ENCODE measurements at places on chromosomes 4 and X.

DNA sequence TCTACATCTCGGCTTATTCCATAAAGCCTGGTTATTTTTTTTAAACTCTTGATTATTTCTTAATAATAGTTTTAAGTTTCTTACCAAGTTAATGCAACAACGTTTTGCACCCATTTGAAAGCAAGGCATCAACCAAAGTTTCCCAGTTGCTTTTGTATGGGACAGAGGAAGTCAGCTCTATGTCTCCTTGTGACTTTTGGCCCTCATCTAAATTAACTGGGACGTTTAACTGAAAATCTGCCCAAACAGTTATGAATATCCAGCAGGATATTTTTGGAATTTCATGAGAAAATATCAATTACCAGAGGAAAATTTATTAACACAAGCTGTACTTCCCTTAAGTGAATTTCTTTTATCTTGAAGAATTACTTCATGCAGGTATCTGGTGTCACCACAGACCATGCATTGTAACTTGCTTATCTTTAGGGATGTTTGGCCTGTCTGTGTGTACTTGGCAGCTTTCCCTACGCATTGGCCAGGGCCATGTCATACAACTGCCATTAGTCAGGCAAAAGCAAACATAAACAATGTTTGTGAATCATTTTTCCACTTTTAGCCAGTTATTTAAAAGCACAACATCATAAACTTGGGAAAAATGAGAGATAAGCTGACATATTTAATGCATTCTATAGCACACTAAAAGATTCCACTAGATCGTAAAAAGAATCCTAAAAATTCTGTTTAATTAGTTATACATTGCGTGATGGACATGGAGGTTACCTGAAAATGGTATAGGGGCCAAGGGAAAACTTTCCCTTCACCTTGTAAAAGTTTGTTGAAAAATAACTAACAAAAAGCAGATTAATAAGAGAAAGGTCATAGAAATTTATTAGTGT lies 101.4 kb upstream of the PDE5A start:
- peak; percentile 90 for DNase-seq

DNA sequence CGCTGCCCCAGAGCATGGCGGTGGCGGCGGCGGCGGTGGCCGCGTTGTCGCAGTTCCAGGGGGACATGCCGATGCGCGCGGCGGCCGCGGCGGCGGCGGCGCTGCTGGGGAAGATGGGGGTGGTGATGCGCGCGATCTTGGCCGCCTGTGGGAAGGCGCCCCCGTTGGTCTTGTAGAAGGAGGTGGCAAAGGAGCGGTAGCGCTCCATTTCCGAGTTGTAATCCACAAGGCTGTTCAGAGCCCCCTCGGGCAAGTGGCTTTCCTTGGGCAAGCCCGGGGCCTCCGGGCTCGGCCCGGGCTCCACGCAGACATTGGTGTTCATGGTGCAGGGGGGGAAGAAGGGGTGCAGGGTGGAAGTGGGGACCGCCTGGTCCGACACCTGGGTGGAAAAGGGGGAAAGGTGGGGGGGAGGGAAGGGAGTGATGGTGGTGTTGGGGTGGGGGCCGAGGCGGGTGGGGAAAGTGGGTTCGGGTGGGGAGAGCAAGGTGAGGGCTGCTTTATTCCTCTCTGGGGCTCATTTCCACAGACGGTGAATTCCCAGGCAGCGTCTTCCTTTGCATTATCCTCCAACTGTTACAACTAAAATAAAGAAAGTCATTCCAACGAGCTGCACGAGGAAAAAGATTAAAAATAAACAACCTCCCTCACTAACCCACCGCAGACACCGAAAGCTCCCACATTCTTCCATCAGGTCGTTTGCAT lies 3.1 kb downstream of the CXXC4 start:
- DNase-seq, result no peak

DNA sequence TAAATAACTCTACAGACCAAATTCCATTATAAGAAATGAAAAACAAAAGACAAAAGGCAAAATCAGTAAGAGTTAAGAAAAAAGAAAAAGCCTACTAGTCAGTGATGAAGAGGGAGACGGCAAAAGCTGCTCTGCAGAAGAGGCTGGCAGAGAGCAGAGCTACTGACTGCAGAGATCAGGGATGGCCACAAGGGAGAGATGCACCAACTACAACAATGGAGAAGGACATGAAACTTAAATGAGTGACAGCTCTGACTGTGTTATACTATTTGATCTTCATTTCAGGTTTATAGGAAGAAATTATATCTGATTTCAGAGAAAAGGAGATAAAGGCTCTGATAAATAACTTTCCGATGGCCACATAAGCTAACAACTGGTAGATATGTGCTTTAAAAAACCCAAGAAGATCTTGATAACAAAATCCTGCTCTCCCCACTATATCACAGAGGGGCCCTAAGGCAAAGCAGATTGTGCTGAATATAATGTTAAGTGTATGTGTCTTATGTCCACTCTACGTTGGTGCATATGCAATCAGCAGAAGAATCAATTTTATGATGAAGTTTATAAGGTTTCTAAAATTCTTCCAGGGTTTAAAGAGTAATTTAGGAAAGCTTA lies 58.4 kb upstream of the COX18 start:
- DNase-seq, result no peak

DNA sequence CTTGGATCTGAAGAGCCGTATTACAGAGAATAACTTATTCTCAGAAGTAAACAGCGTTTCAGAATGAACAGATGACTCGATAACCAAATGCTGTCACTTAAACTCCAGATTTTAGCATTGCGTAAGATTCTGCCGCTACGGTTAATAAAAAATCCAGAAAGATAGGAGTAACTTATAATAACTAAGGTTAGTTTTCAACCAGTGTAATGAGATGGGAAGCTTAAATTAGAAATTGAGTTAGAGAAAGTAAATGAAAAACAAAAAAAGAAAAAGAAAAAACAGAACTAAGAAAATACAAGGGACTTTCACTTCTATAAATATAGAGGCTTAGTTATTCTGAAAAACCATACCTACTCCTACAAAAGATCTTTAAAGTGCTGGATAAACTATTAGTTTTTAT lies 13.1 kb upstream of the PARM1 start:
- DNase-seq, result no peak

GRCh38 chrX:134139090-134139489 lies 97.9 kb upstream of the CCDC160 start:
- DNase-seq, result no peak

GRCh38 chr4:173698557-173699262 lies 168.7 kb upstream of the HAND2 start:
- DNase-seq, result no peak

DNA sequence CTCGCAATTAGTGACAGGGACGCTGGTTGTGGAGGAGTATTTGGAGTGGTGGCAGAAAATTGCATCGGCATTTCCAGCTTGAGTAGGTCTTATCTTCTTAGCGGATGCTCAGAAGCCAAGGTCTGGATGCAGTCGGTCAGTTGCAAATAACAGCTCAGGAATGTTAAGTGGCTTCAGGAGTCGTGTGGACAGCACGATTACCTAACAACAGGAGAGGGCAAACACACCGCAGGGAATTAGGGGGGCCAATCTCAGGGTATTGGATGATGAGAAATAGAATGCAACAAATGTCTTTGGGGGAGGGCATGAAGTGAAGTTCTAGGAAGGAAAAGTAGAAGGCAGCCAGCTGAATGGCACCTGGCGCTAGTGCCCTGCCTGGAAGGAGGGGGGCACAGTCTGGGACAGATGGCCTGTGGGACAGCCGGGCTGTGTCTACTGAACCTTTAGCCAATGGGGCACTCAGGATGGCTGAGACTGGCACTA lies 11.8 kb downstream of the RASL11B start:
- DNase-seq, result no peak

DNA sequence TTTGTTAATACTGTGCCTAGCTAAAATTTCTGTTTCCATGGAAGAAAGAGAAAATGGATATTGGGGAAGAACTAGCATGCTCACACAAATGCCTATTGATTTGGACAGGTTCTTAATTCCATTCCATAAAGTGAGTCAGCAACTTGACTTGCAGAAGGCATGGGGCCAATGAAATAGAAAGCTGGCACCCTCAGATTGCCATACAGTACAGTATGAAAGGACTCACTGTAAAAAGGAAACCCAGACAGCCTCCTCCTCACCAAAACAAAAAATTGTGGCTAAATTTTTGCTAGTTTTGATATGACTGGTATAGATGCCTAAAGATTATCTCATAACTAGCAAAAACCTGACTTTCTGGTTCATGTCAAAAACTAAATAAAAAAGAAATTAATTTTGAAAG lies 11.2 kb upstream of the TAB3 start:
- no peak for DNase-seq

DNA sequence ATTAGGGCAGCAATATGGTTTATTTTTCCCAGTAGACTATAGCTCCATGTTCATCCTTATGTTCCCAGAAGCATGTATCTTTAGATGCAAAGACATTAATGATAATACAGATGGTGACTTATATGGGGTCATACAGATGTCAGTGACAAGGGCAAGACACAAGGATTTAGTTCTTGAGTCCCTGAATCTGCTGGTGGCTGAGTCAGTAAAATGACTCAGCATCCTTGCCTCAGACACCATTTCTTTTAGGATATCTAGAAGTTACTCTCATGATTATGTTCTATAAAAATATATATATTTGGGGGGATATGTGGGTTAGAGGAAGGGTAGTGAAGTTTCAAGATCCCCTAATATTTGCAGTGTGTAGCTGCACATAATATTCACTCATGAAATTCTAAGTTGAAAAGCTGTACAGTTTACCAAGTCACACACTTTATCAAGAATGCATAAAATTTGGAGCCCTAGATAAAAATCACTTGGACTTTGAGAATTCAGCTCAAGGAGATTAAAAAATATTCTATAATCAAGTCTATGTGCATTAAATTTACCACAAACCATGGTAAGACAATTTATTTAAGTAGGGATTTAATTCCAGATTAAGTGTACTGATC lies 101.9 kb downstream of the LNX1 start:
- no peak for DNase-seq

DNA sequence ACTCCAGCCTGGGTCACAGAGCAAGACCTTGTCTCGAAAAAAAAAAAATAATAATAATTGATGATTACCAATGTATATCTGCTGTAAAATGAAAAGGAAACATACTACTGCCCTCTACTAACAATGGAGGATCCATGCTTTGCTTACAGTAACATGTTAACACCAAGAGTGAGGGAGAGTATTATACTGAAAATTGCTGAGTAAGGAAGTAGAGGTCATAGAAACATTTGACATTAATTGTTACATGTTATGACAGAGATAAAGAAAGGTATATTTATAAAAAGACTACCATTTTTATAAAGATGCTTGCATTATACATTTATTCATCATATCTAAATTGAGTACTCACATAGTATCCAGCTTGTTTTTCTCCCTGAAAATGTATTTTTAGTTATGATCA lies 1989.8 kb upstream of the TENM3 start:
- no peak for DNase-seq

DNA sequence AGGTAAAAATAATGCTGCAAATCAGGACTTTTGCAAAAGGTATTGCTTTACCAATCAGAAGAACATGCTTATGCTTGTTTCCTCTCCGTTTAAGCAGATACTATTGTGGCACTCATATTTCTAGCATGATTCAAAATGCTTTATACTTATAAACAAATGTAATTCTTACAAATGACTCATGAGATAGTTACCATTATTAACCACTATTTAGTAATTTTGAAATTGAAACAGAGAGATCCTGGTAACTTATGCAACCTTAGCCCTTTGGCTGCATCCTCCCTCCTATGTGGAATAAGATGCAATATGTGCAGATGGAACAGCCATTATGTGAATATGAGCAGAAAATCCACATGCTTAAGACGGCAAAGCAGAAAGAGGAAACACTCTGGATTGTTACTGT lies 164.7 kb downstream of the PCDH18 start:
- peak; percentile 73 for DNase-seq

DNA sequence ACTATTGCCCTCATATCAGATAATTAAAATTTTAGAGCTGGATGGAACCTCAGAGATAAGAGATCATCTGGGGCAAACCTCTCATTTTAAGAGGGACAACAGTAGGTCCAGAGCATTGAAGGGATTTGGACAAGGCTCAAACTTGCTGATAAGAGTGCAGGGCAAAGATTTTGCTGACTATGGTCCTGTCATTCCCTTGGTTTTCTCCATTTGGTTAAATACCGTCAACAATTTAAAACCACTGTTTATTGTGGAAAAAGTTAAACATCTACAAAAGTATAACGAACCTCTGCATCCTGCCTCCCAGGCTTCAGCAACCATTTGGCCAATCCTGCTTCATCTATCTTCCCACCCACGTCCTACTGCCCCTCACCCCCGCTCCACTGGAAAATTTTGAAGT lies 10.7 kb upstream of the KIT start:
- no peak for DNase-seq
